ENCODE measurements at places on chromosomes 1 and 21. TPM values are rescaled to one million over a fixed set of nuclear protein-coding genes. Genes with fewer than 3 reads are reported as not detected.

DNA sequence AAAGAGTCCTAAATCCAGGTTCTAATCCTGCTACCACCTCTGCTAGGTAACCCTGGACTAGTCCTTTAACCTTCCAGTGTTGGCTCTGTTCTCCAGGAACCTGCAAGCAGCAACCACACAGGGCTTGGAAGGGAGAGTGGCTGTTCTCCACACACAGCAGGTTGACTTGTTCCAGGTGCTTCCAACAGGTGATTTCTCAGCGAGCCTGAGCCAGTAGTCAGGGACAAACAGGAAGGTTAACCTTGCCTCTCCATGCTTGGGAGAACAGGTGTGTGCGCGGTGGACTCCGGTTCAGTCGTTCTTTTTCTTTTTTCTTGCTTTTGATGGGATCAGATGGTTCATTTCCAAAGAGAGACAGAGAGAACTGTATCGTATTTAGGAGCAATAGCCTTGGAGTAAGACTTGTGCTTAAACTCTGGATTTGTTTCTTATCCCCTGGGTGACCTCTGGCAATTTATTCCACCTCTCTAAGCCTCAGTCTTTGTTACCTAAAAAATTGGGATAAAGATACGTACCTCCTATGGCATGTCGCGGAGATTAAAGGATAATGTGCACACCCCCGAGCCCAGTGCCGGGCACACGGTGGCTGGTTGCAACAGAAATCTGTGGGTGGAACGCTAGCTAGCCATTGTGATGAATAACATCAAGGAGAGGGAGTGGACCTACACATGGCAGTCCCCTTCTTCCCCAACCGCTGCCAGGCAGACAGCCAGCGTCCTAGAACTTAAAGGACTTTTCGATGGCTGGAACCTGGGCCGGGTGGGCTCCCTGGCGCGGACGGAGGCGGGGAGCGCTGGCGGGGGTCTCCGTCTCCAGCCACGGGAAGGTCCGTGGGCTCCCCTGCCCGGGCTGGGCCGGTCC is 583 bp upstream of the CACHD1 start:
- DNase-seq = peak; percentile 40

GRCh38 chr1:219518168-219518906 is 94.6 kb downstream of the ZC3H11B start:
- DNase-seq = peak; percentile 87

- DNase-seq = peak; percentile 88
Observed at GRCh38 chr1:232142403-232143314, 487.3 kb downstream of the SIPA1L2 start.

DNA sequence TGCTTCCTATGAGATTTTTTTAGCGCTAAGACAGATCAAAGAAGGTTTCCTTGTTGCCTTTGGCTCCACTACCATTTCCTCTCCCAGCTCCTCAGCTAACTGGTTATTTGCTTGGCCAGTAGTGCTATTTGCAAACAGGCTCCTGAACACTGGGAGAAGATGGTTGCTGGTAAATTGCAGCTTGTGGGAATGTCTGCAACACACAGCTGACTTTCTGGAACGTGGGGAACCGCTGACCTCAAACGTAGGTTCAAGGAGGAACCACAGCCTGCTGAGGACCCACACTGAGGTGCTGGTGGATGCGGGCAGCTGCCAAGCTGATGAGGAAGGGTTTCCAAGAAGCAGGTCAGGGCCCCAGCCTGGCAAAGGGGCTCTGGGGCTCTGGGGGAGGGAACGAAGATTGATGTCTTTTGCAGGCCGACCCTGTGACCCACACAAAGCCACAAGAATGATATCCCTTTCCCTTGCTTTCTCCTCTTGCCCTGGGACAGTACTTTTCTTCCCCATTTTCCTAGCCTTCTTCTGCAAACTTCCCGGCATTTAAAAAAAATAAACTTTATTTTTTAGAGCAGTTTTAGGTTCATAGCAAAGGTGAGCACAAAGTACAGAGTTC is 24.8 kb downstream of the GNG4 start:
- no peak for DNase-seq

DNA sequence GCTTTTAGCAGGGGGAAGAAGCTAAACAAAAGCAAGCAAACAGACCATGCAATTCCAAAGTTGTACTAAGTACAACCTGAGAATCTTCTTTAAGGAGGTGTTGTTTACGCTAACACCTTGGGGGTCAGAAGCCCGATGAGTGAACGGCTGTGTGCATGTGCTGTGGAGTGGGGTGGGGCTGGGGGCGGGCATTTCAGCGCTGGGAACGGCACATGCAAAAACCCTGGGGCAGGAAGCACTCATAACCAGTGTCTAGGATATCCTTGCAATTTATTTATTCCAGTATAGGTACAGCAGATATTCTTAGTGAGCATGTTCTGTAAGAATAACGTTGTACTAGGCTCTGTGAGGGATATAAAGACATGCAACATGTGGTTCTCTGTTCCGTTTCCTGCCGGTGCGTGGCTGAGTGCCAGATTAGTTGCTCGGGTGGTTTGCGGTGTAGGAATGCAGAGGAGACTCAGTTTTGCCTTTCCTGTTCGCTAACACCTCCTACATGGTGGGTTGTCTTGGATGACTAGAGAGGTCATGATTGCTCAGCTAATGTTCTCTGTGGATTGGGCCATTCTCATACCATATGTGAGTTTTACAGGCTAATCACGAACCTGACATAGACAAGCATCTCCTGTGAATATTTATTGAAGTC is 3.7 kb downstream of the FASLG start:
- peak; percentile 92 for DNase-seq

GRCh38 chr1:229097356-229097755 is 173.6 kb upstream of the RAB4A start:
- peak; percentile 45 for DNase-seq

- DNase-seq = no peak
Observed at GRCh38 chr1:197178998-197179397, 32.5 kb upstream of the ASPM start.

- DNase-seq = no peak
Observed at GRCh38 chr1:183778045-183778444, 26.9 kb upstream of the RGL1 start.

DNA sequence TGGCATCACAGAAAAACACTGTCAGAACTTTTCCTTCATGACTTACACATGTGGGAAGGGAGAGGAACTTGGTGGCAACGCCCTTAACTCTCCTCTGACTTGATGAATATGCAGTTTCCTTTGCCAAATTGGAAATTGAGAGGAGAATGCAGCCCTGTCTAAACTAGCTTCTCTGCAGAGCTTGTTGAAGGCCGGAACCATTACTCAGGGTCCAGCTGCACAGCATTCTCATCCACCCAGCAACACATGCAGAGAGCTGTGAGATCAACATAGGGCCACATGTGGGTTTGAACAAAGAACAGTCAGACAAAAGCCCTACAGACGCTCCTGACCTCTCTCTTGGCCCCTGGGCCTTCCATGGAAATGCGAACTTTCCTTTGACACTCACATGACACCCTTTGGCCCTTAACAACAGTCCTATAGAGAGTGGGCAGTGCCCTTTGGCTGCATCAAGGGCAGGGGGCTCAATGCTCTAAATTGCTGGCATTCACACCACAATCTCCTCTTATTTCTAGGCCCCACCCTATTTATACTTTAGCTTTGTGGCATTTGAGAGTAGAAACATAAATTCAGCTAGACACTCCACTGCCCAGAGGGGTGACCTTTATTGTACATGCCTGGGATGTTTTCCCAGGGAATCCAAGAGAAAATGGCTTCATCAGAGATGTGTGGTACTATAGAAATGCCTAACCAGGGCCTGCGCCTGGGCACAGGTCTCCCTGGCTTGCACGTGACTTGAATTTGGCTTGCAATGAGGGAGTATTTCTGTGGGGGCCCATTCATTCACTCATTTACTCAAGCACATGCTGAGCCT is 64.4 kb downstream of the CDC7 start:
- DNase-seq = no peak

DNA sequence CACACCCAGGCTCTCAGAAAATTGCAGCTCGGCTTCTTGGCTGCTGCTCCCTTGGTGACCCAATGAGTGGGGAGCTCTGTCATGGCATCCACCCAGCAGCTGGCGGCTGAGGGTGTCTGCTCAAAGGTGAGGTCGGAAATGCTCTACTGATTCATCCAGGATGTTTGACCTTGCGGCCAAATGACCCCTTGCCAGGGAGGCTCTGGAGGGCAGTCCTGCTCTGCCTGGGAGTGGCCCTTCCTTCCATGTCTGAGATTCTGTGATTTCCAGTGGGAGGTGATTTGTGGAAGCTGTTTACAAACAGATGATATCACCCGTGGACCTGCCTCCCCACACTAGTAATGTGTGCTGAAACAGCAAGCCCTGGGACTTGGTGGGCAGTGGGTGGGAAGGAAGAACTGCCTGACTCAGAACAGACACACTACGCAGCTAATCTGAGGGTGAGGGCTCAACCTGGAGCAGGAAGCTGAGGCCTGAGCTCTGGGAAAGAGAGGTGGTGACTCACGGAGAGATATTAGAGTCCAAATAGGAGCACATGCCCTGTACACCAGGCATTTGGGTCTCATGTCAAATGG is 3.0 kb downstream of the CRCT1 start:
- peak; percentile 89 for DNase-seq

GRCh38 chr21:39658066-39658465 is 45.3 kb downstream of the B3GALT5 start:
- DNase-seq = no peak

DNA sequence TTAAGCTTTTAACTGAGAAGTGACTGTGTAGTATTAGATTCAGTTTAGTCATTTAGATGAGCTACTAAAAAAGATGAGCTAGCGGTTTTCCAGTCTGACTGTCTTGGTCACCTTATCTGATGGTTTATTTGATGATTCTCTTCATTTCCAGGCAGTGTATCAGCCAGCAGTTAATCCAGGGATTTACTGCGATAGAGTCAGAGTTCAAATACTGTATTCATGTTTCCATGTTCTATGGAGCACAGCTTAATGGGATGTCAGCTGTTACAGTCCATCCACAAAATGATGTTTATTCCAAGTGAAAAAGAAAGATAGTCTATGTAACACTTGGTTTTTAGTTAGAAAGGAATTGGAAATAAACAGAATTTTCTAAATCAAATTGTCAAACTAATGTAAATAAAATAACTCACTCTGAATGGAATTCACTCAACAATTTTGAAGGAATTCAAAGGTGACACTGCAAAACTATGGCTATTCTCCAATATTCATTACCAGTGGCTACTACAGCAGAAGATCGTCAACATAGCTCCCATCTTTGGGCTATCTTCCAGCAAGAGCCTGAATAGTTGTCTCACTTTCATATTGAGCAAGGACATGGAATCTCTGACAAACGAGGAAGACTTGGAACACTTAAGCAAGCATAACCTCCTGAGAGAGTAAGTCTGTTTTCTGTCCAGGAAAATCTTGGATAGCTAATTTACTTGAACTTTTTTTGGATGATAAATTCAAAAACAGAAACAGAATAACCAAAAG is 54.6 kb upstream of the DPT start:
- no peak for DNase-seq

- no peak for DNase-seq
Observed at GRCh38 chr1:98737835-98738234, 76.3 kb downstream of the SNX7 start.

FBLIM1 gene
- total RNA-seq = 59.7 TPM

MPZ gene
- total RNA-seq = 0.57 TPM

LAPTM5 gene
- 0.21 TPM for total RNA-seq

PTGER3 gene
- 0.03 TPM for total RNA-seq
